ENCODE measurements at places on chromosomes 1 and 21.
A peak's percentile ranks its signal among the peaks of the same experiment; 100 is the strongest.

- peak; percentile 23 for DNase-seq
These were observed 8.1 kb downstream of the DNASE2B start for GRCh38 chr1:84406346-84406861.

GRCh38 chr1:186843226-186843625 is 14.5 kb downstream of the PLA2G4A start:
- no peak for DNase-seq

DNA sequence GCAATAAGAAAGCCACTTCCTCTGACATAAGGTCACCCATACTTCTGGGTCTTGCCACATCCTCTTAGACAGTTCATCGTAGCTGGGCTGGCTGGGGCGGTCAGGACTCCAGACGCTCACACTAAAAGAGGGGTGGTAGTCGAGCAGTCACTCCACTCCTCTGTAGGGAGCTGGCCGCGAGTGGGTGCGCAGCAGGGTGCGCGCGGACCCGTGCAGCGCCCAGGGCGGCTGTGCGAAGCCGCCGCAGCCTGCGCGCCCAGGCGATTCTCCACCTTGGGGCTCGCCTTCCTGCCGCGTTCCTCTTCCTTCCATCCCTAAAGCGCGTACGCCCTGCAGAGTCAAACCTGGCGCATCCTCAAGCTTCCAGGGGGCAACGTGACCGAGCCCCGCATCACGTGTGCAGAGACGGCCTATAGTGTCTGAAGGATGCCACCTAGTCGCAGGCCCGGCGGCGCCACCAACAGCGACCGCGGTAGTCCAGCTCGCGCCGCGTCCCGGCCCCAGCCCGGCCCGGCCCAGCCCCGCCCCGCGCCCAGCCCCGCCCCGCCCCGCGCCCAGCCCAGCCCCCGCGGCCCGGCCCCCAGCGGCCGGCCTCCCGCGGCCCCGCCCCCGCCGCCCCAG is 360 bp upstream of the PRDX6 start:
- peak; percentile 94 for DNase-seq

GRCh38 chr1:108708691-108709660 is 3.7 kb upstream of the FNDC7 start:
- DNase-seq = no peak

GRCh38 chr1:160726114-160726497 is 12.9 kb upstream of the SLAMF7 start:
- DNase-seq = peak; percentile 47

GRCh38 chr1:23286401-23286800 is 57.7 kb downstream of the HNRNPR start:
- DNase-seq = no peak

- DNase-seq = no peak
These were observed 85.7 kb upstream of the ETS2 start for GRCh38 chr21:38720074-38720473.

DNA sequence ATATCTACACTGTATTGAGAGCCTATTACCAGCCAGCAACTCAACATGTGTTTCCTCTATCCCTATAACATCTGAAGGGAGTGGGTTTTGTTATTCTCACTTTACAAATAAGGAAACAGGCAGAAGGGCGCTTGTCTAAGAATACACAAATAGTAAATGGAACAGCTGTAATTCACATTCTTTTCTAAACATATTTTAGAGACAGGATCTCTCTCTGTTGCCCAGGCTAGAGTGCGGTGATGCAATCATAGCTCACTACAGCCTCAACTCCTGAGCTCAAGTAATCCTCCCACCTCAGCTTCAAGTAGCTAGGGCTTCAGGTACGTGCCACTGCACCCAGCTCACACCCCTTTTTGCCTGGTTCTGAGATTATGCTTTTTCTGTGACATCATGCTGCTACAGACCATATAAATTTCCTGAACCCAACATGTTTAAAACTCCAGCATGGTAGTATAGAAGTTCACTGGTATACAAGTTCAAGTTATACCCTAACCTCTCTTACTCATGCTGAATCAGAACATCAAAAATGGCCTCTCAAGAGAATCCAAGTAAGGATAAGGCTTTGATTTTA is 8.6 kb upstream of the TACSTD2 start:
- DNase-seq = no peak

GRCh38 chr1:222618880-222619596 is 1.1 kb downstream of the MIA3 start:
- DNase-seq = no peak

DNA sequence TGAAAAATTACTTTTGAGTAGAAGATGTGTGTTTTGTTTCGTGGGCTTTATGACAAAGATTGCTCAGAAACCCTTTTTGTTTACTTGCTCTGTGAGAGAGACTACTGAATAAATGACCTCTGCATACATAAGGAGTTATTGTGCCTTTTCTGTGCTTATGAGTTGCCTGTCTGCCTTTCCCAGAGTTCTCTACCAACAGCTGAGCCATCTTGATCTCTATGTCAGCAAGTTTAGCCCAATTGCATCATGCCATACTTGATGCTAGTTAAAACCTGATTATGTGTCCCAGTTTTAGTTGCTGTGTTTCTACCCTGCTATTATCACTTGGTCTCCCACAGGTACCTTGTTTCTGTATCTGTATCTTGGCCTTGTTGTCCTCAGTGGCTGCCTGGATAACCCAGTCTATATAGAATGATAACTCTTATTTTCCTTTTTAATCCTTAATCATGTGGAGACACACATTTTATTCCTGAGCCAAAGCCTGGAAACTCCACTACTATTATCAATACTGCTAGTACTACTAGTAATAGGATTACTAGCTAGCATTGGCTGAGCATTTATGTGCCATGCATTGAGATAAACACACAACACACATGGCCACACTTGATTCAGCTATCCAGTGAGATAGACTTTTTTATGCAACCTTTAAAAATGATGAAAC is 28.7 kb upstream of the GNG12 start:
- DNase-seq = no peak

DNA sequence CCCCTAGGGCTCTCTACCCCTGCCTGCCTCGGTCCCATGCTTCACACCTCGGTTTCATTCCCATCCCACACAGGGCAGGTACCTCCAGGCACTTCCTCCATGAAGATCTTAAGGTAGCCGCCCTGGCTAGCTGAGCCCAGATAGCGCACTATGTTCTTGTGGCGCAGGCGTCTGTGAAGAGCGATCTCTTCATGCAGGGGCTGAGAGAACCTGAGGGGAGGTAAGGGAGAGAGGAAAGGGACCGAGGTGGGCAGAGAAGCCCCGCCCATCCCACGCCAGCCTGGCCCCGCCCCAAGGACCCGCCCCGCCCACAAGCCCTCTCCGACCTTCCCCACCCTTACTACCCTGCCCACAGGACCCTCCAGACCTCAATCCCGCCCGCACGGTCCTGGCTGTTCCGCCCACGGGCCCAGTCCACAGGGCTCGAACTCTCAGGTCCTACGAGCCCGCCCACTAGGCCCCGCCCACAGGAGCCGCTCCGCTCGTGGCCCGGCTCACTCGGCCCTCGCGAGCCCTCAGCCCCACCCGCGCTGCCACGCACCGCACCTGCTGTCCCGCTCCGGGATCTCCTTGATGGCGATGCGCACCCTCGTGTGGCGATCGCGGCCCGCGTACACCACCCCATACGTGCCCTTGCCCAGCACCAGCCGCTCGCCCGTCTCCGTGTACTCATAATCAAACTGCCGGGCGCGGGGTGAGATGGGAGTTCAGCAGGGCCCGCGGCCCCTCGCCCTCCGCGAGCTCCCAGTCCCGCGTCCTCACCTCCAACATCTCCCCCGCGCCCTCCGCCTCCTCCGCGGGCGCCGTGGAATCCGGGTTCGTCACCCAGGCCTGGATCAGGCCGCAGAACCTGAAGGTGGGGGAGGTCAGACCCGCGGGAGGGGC is 6.4 kb downstream of the MAP3K6 start:
- no peak for DNase-seq

- no peak for DNase-seq
These were observed 79.4 kb downstream of the S1PR1 start for GRCh38 chr1:101316256-101316655.

- DNase-seq = no peak
These were observed 345.1 kb downstream of the ST6GALNAC3 start for GRCh38 chr1:76419603-76420002.

DNA sequence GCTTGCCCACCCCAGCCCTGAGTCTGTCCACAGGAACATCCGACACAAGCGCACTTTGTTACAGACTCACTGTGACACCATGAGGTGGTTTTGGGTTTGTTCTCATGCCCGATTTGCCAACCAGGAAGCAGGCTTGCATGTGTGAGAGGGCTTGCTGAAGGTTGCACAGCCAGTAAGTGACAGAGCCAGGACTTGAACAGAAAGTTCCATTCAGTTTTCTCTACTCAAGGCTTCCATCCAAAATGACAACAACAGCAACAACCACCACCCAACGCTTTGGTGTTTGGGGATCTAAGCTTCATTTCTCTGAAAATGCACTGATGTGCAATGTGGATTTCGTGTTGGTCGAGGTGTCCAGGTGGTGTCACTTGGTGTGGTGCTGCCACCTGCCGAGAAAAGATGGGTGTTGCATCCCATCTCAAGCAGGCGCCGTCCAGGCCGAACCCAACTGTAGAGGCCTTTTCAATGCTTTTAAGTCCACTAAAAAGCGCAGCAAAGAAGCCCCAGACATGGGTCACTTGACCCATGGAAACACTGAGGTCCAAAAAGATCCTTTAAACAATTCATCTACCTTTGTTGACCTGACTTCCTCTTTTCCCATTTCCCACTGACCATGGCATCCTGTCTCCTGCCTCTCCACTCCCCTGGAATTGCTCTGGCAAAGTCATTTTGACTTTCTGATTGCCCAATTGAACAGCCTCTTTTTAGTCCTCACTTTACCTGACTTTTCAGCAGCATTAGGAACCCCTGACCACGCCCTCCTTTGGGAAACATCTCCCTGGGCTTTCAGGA is 12.2 kb downstream of the CITED4 start:
- DNase-seq = peak; percentile 54

DNA sequence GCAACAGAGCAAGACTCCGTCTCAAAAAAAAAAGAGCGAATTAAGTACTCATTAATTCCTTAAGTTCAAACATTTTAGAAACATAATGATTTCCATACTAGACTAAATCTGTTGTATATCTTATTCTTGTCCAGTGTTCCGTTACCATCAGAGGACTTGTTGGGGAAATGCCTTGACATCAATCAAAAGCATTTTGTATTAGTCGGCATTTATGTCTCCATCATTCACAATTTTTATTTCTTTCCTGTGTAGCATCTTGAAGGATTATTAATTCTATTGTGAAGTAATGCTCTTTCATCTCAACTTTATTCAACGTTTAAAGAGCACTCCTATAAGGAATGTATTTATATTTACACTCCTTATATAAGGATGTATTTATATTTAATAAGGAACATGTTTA is 82.9 kb upstream of the QSOX1 start:
- no peak for DNase-seq

DNA sequence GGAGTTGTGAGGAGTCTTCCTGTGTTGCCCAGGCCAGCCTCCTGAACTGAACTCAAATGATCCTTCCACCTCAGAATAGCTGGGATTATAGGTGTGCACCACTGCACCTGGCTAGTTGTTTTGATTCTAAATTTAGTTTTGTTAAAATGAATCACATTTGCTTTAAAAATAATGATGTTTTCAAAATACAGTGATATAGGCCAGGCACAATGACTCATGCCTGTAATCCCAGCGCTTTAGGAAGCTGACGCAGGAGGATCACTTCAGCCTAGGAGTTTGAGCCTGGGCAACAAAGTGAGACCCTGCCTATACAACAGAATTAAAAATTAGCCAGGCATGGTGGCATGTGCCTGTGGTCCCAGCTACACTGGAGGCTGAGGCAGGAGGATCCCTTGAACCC is 24.3 kb downstream of the RTCA start:
- no peak for DNase-seq

- DNase-seq = no peak
These were observed 3.9 kb upstream of the C1orf105 start for GRCh38 chr1:172416496-172417035.

DNA sequence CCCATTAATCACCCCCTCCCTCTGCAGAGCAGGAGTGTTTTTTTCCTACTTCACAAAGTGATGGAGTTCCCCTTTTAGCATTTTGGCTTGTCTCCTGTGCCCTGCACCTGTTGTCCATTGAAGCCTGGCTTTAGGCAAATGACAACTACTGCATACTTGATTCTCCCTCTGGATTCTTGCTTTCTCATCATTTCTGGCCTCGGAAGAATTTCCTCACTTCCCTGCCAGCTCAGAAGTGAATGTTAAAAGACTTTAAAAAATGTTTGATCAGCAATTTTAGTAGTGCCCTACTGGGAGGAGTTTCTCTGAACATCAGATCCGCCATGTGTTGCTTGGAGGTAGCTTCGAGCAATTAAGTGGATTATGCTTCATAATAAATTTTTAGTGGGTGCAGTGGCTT is 28.1 kb downstream of the RCOR3 start:
- no peak for DNase-seq

GRCh38 chr1:160177667-160178066 is 12.7 kb upstream of the CASQ1 start:
- DNase-seq = no peak

DNA sequence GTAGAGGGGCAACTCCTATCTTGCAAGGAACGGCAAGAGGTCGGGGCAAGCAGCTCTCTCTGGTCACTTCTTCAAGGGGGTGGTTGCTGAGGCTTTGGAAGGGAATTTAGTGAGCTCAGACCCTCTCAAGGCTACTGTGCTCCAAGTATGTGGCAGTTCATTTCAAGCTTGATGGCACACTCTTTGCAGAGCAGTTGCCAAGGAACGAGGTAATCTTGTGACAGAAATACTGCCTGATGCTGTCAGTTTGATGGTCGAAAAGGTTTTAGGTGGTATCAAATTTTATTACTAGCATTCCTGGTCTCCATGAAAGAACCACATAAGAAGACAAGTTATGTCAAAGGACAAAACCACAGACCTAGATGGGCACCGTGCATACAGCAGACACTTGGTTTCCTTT is 13.1 kb downstream of the CFAP298 start:
- no peak for DNase-seq

DNA sequence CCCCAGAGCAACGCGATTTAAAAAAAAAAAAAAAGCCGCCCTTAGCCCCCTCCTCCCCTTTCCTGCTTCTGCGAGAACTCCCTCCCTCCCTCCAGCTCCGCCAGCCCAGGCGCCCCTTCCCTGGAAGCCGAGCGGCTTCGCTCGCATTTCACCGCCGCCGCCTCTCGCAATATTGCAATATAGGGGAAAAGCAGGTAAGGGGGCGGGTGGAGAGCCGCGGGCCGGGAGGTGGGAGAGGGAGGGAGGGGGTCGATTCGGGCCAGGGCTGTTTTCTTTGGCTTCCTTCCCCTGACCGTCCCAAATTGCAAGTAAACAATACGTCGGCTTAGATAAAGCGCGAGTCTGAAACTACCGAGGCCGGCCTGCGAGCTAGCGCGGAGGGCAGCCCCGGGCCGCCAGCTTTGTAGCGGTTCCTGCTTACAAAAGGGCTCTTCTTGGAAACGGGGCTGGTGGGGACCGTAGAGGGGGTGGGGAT is 408 bp downstream of the LMO4 start:
- no peak for DNase-seq

Measured in A172 (cell line).